ENCODE measurements at places on chromosomes 3 and 15.

DNA sequence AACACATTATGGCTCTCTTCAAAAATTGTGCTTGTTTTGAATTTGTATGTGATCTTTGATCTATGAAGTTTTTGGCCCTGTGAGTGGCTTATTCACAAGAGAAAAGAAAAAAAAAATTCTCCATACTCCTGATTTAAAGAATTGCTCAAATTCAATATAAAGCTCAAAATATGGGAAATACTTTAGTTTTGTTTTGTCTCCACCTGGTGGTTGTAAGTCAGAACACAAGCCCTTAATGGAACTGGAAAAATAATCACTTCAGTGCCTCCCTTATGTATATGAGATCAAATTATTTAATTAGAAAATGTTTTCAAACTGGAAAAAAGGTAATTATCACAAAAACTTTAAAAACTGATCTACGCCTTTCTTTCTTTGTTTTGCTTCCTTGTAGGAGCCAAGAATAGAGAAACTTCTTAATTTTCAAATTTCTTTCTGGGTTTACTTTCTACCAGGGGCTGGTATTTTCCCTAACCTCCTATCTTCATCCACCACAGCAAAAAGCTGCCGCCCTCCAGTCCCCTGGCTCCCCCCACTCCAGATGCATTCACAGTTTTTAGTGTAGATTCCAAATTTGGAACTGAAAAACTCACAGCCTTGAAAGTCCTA, 50.6 kb downstream of the SERP1 start:
- no peak for DNase-seq

DNA sequence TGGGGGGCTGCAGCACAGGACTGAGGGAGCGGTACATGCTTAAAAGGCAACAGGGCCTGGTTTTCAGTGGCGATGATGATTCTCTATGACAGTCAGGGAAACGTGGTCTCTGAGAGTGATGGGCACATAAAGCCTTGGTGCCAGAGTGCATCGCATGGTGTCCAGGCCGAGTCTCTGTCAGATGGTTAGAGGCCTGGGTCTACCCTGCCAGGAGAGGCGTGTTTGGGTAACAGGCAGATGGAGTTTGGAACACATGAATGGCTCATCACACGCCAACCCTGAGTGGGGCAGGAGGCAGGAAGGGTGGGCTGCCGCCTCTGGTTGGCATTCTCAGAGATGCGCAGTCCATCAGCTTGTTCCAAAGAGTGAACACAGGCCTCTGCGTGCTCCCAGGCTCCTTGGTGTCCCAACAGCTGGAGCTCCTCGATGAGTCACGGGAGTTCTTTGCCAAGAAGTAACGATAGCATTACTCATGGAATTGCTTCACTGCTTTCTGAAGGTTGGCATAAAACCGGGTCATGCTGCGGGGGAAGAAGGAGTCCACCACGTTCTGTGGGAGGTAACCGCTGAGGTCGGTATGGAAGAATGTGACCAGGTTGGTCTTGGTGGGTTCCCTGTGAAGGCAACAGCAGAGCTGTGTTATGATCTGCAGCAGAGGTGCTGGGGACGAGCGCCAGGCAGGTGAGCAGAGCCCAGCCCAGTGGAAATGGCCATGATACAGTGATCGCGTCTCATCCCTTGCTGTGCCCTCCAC, 11.0 kb downstream of the STARD5 start:
- no peak for DNase-seq

DNA sequence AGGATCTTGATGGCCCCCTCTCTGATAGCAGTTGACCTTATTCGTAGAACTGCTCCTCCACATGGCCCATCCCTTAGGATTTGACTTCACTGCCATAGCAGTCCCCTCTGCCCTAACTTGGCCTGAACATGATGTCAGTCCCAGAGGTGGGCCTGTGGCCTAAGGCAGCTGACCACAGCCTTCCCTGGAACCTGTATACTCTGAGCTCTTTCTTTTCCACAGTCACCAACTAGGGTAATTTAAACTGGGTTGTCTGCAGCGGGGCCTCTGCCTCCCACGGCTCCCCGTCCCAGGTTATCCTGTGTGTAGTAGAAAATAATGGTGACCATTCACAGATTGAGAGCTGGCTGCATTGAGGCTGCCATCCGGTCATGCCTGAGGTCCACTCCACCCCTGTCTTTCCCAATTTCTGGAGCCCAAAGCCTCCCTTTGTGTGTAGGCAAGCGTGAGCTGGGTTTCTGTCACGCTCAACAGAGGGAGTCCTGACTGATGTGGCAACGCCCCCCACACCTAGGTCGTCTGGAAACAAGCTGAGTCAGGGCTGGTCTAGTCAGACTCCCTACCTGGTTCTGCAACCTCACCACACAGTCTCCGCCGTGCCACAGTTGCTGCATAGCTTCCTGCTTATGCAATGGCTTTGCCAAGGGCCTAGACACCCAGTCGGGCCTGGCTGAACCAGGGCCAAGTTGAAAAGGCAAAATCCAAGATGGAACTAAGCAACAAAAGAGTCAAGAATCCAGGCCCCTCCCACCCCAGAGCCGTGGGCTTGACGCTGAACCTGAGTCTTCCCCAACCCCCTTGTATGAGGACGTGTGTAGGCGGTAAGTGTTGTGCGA, 284.5 kb downstream of the XXYLT1 start:
- DNase-seq = no peak

DNA sequence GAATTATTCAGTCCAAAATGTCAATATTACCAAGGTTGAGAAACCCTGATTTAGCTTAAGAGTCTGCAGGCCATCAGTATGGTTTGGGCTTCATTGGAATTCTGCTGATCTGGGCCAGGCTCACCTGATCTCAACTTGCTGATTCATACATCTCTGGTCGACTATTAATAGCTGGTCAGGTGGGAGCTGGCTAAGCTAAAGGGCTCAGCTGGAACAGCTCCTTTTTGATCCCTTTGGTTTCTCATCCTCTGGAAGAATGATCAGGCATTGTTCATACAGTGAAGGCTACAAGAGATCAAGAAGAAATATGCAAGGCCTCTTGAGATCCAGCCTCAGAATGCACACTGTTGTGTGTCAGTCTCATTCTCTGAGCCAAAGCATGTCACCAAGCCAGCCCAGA, 123.3 kb upstream of the MME start:
- no peak for DNase-seq

- no peak for DNase-seq
Measured at GRCh38 chr15:39272901-39273300, 308.0 kb upstream of the THBS1 start.

DNA sequence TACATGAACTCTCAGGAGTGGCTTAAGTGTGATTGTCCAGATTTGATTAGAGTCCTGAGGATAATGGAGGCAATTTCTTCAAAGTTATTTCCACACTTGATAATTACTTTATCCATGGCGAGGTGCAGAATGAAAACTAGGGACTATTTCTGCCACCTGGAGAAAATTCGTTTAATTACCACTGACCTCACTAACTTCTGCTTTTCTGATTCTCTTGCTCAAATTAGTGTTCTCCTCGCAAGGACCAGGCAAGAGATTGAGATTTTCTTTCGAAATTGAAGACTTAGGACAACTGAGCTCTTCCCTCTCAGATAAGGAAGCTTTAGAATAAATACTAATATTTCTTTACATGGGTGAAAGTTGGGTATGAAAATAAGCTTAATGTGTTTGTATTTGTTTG, 135.2 kb downstream of the RYR3 start:
- no peak for DNase-seq

GRCh38 chr3:152293347-152294006, 24.7 kb downstream of the MBNL1 start:
- no peak for DNase-seq

DNA sequence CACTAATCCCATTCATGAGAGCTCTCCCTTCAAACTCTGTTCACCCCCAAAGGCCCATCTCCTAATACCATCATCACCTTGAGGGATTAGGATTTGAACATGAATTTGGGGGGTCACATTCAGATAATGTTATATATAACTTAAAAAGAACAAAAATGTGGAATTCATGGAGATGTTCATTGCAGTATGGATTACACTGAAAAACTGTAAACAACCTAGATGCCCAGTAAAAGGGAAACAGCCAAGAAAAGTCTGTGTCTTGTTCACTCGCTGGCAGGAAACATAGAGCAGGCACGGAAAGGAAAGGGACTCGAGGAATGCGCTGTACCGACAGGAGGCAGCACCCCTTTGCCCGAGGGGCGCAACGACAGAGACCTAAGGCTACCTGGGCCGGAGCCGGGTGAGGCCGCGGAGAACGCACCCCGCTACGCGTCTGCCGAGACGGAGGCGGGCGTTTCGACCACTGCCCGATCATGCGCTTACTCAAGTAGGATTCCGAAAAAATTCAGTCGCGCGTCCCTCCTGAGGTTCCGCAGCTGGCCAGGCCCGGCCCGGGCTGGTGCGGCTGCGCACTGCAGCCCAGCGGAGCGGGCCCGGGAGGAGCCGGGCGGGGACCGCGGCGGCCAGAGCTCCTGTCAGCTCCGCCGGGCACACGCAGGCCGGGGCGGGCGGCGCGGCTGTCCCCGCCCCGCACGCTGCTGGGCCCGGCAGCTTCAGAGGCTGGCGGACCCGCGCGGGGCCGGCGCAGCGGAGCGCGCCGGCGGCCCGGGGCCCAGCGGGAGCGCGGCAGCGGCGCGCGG, 862 bp upstream of the MAN2A2 start:
- peak; percentile 61 for DNase-seq

- no peak for DNase-seq
Measured at GRCh38 chr15:85276921-85277320, 103.5 kb upstream of the AKAP13 start.

DNA sequence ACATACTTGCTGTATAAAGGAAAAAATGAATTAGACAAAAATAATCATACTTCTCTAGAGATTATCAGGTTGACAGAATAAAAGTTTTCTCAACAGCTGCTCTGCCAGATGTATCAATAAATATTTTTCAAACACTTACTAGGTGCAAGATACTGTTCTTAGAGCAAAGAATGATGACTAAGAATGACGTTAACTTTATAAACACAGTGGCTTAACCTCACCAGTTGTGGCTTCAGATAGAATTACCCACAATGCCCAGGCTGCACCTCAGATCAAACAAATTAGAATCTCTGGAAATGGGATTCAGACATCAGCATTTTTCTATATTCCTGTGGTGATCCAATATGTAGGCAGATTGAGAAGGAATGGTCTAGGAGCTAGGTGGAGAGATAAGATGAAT, 422.4 kb upstream of the ATP11B start:
- DNase-seq = no peak

GRCh38 chr3:45164056-45164455, 17.9 kb upstream of the CDCP1 start:
- no peak for DNase-seq

DNA sequence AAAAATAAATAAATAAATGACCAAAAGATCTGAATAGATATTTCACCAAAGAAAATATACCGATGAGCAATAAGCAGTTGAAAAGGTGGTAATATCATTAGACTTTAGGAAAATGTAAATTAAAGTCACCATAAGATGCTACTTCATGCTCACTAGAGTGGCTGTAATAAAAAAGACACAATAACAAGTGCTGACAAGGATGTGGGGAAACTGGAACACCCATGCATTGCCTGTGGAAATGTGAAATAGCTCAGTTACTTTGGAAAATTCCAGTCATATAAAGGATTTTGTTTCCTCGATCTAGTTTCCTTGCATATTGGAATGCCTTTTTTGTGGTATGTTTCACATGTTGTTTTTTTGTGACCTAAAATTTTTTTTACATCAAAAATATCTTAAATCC, 36.0 kb upstream of the LRIG1 start:
- no peak for DNase-seq

DNA sequence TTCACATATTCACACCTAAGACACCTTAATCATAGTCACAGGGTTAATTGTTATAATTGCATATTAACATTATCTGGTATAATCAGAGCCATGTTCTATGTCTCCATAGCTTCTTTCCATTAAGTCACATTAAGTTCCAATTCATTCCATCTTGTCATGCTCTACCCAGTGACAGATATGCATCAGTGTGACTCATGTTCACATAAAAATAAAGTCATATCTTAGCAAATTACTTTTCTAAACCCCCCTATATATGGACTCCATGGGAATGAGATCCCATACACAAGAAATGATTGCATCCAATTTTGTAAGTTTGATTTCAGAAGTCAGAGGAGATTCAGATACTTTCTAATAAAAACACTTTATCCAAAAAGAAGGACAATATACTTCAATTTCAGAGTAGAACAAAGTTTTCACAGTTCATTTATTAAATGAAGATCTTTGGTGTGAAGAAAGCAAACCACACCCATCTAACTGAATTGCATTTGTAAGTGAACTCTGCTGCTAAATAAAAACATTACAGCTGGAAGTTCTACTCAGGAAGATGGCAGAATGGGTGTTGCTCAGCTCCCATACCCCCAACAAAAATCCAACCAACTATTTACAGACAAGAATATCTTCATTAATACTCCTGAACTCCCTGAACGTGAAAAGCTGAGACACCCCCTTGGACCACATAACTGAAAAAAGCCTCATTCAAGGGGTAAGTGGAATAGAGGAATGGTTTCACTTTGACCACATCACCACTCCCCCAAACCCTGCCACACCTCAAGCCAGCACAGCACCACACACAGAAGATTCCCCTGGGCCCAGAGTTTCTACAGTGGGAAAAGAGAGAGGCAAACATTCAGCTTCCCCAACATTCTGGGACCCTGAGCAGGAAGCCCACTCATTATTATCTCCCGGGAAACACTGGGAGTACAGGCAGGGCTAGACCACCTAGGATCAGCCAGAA, 27.6 kb downstream of the THBS1 start:
- DNase-seq = no peak

GRCh38 chr3:160987982-160988964, 116.9 kb downstream of the B3GALNT1 start:
- no peak for DNase-seq

DNA sequence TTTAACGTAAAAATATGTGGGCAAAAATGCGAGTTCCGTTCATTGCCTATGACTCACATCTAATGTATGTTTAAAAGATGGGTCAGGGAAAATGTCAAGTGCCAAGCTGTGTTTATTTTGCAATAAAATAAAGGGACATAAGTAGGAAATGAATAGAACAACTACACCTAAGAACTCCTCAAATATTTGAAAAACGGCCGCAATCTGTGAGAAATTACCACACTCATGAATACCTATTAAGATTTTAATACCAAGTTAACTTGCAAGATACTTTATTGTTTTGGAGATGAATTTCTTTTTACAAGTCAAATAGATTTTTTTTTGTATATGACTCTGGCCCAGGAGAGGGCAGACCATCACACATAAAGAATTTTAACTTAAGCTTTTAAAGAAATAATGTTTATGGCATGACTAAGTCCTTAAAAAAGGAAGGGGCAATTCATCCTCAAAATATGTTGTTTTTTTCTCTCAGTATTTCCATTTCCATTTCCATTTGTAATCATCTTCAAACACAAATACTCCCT, 152.7 kb downstream of the SUCNR1 start:
- DNase-seq = peak; percentile 23
